Activated CD4-positive, alpha-beta T cell treated with anti-CD3 and anti-CD28 coated beads for 24 hours (primary cell): ENCODE measurements at places on chromosomes 3 and 15.

DNA sequence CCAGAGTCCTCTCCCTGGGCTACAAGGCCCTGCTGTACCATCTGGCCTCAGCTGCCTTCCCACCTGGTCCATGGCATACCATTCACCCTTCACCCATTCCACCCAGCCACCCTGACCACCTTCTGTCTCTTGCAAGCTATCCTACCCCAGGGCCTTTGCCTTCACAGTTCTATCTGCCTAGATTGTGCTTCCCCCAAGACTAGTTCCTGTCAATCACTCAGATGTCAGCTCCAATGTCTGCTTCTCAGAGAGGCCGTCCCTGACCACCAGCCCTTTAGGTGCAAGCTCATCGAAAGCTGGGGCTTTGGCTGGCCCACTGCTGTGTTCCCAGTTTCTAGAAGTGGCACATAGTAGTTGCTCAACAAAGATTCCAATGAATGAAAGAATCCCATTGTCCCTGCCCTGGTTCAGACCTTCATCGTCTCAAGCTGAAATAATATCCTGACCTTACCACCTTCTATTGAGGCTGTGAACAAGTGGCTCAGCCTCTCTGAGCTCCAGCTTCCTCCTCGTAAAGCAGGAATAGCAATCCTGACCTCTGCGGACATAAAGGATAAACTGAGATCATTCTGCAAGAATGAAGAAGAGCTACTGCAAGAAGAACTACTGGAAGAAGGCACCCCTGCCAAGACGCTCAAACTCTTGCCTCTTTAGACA is 15.8 kb downstream of the EFCAB12 start:
- DNase-seq: no peak

DNA sequence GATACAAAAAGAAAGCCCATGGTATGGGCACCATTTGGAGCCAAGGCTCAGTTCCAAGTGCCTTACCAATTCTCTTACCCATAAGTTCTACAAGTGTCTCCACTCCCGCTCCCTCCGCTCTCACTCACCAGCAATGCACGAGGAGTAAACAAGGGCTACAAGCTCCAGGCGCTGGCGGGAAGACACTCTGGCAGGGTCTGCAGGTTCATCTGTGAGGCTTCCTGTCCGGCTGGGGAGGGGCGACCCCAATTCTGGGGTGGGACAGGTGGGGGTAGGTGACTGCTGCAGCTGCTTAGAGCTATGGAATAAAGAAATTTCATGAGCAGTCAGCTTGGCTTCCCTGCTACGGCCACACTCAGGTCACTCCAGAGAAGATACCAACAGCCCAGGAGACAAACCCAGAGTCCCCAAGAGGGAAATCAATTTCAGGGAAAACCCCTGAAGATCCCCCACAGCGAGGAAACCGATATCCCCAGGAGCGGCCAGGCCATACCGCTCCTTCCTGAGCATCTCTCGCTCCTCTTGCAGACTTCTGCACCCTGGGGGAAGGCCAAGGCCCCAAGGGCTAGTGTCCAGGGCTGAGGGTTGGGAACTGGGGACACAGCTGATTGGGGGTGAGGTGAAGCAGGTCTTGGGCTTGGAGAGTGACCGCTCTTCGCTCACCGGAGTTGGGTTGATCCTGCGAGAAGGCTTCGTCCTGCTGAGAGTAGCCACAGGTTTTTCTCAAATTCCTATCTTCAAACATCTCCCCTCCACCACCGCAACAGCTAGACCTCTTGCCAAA is 1.4 kb downstream of the CDAN1 start:
- DNase-seq: no peak

GRCh38 chr15:25246641-25247406 is 192.0 kb downstream of the UBE3A start:
- no peak for DNase-seq

DNA sequence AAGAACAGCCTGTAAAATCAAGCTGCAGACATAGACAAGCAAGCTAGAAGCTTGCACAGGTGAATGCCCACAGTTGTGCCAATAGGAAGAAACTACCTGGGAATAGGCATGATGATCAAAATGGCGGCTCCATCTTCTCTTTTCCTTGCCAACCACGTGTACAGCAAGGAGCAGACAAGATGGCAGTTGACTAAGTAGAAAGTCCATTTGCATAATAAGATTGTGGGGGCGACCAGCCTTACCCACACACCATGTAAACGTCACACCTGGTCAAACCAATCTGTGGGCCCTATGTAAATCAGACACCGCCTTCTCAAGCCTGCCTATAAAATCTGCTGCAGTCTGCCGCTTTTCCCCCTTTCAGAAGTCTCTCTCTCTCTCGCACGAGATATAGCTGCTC is 25.1 kb upstream of the ANKRD34C start:
- DNase-seq: no peak

GRCh38 chr3:29144807-29145206 is 136.1 kb upstream of the RBMS3 start:
- DNase-seq: no peak

DNA sequence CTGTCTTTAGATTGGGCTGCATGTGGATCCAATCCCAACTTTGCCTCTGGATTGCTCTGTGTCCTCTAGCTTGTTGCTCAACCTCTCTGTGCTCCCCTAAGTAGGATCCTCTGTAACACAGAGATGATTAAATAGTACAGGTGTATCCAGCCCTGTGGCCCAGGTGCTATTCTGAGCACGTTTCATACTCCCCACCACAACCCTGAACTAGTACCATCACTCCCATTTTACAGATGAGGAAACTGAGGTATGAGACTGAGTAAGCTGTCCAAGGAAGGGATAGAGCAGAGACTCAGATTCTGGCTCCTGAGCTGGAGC is 7.2 kb downstream of the ISG20 start:
- DNase-seq: no peak

GRCh38 chr3:182692695-182693094 is 100.6 kb upstream of the ATP11B start:
- DNase-seq: no peak

- DNase-seq: no peak
Measured at GRCh38 chr3:70703305-70704102, 391.1 kb upstream of the MDFIC2 start.
